Ascending aorta (tissue), 2 donors: ENCODE measurements at places on chromosomes 4 and X.

- no peak for DNase-seq
Measured at GRCh38 chr4:25063116-25063515, 32.4 kb upstream of the LGI2 start.

GRCh38 chr4:141376769-141377168 is 156.1 kb downstream of the ZNF330 start:
- no peak for DNase-seq

DNA sequence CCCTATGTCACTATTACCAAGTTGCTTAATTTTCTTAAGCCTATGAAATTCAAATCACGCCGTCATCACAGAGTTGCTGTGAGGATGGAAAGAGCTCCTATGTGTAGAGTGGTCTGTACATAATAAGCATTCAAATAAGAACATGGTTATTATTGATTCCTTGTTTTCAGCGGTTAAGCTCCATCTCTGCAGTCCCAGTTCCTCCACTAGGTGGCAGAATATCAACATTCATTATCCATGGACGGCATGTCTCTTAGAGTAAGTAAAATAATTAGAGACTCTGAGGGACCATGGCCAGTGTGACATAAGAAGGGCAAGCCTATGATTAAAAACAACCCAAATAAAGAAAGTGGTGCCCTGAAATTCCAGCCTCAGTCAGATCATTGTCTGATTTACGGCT is 132.5 kb upstream of the NHS start:
- peak; percentile 68 for DNase-seq

- no peak for DNase-seq
Measured at GRCh38 chr4:174859904-174860303, 30.9 kb upstream of the GLRA3 start.

DNA sequence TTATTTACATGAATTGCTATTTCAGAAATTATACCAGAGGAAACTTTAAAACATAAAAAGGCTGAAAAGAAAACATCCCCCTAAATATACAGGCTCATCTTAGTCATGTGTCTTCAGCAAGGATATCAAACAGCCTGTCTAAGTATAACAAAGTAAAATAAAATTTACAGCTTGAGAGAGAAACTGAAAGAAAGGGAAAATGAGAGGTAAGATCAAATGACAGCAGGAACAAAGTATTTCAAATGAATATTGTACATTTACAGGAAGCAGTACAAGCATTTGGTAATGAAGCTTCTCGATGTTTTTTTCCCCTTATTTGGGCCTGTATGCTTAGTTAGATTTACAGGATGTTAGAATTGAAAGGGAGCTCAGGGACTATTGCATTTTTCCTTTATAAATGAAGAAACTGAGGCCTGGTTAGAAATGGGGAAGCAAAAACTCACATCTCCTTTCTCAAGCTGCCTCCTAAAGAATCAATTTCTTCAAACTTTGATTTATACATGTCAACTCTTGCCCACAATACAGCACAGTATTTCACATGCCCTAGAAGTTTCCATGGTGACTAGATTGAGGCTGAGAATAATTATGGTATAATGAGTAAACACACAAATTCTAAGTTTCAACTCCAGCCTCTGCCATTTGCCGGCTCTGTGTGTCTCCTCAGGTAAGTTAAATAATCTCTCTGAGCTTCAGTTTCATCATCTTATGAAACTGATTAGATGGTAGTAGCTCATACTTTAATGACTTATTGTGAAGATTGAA is 29.3 kb downstream of the DAPP1 start:
- DNase-seq = no peak

DNA sequence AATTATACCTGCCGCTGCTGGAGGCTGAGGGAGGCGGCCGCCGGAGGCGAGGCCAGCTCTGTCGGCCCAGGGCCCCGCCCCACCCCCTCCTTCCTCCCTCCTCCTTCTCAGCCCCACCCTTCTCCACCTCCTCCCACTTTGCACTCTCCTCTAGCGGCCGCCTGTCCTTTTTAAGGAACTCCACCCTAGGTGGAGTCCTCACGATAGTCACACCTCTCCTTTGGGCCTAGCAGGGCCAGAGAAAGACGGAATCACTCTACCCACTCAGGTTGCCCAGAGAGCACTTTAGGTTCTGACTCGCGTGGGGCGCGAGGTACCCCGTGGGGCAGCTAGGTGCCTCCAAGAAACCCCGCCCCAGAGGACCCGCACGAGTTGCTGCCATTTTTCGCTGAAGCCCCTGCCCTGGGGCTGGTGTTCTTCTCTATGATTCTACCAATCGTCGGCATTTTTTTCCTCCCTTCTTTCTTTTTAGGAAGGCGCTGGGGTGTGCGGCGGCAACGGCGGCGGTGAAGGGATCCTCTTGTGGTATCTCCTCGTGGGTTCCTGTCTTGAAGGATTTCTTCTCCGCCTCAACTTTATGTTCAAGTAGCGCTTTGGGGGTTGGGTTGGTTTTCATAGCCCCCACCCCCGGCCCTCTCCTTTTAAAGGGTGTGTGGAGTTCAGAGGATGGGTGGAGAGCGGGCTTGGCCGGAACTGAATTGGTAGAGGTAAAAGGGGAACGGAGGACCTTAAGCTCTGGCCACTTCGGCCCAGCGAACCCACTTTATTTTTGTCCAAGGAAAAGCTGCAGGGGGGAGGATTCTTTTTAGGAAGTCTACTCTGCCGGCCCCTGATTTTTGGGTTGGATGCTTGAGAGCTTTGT is at the start of gene KLF8:
Gene KLF8 (plus strand): TSS at position 136 of the 862 bp plus-strand sequence. CDS start 979 bp downstream, outside the sequence.
- no peak for DNase-seq

DNA sequence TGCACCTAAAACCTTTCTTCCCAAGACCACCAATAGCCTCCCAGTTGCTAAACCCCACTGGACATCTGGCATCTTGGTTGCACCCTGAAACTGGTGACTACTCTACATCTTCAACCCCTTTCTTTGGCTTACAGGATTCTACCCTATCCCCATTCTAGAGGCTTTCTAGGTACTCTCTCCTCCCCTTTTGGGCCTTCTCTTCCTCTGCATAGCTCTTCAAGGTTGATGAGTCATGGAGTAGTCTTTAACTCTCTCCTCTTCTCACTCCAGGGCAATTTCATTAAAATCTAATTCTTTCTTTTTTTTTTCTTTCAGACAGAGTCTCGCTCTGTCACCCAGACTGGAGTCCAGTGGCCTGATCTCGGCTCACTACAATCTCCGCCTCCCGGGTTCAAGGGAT is 16.8 kb downstream of the APOO start:
- DNase-seq = no peak

DNA sequence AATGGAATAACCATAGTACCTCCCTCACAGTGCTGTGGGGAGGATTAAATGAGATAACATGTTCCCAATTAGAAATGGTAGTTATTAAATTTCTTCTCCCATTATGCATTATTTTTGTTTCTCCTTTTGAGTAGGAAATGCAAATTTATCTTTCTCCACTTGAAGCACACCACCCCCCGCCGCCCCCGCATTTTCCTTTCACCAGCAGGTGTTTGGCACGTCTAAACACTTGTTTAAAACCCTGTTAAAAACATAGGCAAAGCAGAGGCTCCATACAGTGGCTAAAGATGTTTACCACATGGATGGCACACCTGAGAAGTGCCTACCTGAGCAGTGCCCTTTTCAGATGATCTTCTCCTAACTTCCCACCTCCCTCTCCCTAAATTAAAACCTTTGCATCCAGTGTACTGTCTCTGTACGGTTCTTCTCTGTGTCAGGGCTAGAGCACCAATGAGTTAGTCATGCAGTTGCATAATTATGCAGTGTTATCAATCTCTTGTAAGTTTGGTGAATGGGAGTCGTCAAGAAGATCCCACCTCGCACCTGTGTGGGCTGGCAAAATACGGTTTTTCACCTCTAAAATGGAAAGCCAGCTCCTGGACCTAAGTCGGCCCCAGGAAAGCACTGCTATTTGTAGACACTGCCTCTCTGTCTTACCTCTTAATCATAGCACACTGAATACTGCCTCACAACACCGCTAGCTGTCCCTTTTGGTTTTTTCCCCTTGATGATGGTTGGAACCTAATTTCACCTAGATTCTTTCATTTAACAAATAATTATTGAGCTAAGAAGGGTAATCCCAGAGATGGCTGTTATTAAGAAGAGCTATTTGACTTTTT is 122.0 kb downstream of the CT47B1 start:
- no peak for DNase-seq

DNA sequence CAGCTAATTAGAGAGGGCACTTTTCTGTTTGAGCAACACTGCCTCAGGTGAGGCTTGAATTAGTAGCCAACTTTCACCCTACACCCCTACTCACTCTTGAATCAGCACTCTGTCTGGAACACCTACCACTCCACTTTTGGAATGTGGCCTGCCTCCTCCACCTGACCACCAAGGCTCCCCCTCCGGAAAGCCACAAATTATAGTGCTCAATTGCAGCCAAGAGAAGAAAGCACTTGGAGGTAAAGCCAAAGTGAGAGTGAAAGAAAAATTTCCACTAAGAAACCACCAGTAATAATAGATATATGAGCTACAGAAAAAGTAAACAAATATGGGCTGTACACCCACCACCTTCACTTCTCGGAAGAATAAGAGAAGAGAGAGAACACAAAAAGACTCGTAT is 41.1 kb downstream of the PPP3CA start:
- DNase-seq = no peak

GRCh38 chr4:5050520-5051277 is 581 bp upstream of the STK32B start:
- no peak for DNase-seq

DNA sequence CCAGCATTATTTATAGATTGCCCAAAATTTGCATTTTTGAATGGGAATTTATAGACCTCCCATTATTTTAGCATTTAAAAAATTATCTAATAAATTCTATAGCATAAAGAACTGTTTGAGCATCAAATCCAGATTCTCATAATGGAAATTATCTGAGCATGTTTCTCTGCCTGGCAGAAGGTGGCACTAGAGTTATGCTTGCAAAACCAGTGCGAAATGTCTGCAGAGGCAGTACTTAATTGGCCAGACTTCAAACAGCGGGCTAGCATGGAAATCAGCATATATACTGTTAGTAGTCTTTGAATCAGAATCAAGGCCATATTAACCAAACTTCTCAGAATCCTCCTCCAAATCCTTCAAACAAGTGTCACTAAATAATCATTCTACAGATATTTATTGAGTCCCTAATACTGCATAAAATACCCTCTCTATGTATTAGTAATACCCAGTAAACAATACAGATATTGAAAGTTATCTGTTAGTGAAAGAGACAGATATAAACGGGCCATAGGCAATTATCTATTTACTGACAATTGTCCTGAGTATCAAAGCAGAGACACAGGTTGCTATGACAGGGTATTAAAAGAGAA is 78.7 kb upstream of the DCLK2 start:
- DNase-seq = no peak

- DNase-seq = no peak
Measured at GRCh38 chr4:30616942-30617646, 103.1 kb upstream of the PCDH7 start.

DNA sequence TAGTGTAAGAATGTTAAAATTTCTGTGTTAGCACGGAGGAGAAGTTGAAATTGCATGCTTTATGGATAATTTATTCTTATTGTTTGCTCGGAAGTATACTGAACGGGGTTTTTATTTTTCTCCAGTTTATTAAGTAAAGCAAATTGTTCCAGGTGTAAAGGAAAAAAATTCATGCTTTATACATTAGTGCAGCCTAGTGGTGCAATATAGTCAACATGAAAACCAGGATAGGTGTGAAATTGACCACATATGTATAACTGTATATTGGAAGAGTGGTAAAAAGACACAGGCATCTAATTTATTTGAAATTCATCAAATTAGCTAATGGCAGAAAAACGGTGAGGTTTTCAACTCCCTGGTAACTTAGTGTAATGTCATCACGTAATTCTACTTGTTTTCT is 959 bp downstream of the BRS3 start:
- DNase-seq = no peak

GRCh38 chrX:43469391-43470054 is 186.6 kb upstream of the MAOA start:
- DNase-seq = no peak

GRCh38 chrX:48472851-48473703 is 2.9 kb upstream of the FTSJ1 start:
- no peak for DNase-seq

DNA sequence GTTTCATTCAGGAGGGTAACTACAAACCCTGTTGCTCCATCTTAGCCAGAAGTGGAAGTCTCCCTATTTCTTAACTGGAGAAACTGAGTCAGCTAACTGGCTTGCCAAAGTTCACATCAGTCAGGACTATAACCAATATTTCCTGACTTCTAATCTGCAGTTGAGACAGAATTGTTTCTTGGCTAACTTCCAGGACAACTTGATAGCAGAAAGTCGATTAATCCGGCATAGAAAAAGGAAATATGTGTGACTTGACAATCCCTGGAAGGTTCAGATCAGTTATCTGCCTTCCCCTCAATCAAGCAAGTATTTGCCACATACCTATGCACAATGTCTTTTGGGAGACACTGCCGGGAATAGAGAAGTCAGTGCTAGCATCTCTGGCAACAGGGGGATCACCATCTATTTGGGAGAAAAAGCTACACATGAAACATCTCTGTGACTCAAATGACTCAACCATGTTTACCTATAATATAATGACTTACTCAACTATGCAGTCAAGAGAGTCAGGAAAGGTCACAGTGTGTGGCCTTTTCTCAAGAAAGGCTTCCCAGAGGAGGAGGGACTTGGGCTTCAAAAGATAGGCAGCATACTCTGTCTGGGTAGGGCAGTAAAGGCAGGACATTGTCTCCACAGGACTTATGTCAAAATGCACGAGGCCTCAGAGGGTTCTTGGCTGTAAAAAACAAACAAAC is 12.4 kb upstream of the LONRF3 start:
- DNase-seq = no peak

DNA sequence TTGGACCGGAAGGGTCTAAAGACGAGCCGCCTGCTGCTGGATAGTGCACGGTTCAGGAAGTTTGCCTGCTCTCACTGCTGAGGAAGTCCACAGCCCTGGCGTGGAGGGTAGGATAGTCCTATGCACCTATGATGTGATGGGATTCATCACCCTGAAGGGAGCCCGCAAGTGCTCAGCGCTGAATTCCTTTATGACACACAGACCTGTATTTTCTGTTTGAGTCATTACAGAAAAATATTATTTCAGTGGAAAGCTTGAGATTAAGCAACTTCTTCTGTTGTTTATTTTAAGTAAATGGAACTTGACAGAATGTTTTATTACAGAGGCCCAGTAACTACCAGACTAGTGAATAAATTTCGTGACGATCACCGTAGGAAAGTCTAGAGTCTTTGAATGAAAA is 123.2 kb downstream of the TRIML1 start:
- DNase-seq = no peak

DNA sequence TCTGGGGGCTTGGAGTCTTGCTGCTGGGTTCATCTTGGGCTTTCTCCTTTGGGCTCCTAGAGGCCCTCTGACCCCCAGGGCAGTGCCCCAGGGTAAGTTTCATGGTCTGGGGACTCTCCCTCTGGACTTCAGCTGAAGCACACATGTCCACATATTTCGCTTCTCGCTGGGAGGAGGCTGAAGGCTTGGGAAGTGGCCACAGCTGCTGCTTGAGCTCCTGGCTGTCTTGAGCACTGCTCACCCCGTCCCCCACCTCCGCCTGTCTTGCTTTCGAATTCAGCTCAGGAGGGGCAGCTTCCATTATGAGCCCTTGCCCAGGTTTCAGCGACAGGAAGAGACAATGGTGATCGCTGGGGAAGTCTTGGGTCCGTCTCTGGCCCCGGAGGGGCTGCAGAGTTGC is 3.7 kb downstream of the C4orf54 start:
- DNase-seq = no peak
